ENCODE measurements at places on chromosomes 6 and 20.

DNA sequence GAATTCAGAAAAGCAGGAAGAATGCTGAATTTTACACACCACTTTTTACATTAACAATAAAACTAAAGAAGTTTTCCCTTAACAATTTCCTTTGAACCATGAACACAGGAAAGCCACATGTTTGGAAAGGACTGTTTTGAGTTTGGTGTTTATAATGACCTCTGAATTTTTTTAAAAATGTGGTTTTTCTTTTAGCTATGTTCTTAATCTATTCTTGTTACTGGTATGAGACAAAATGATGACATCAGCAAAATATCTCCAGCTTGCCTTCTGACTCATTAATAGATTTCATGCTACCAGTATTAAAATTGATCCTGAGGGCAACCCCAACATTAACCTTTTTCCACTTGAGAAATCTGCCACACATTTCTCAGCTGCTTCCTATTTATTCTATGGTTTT is 217.5 kb upstream of the THEMIS start:
- no peak for DNase-seq

- DNase-seq: no peak
These were observed 43.2 kb downstream of the LY86 start for GRCh38 chr6:6631534-6632276.

DNA sequence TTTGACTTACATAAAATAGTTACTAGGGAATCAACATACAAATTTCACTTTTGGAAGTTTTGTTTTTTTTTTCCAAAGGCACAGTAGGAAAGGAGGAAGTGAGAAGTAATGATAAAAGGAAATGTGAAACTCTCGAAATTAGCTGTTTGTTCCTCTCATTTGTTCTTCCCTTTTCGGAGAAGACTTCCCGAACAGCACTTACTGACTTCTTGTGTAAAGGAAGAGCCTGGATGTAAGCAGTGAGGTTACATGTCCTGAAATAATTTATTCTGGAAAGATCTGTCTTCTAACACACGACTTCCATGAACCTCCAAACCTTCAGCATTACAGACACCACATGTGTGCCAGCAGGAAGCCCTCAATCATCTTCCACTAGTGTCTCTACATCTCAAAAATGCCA is 59.1 kb downstream of the KIF16B start:
- no peak for DNase-seq

DNA sequence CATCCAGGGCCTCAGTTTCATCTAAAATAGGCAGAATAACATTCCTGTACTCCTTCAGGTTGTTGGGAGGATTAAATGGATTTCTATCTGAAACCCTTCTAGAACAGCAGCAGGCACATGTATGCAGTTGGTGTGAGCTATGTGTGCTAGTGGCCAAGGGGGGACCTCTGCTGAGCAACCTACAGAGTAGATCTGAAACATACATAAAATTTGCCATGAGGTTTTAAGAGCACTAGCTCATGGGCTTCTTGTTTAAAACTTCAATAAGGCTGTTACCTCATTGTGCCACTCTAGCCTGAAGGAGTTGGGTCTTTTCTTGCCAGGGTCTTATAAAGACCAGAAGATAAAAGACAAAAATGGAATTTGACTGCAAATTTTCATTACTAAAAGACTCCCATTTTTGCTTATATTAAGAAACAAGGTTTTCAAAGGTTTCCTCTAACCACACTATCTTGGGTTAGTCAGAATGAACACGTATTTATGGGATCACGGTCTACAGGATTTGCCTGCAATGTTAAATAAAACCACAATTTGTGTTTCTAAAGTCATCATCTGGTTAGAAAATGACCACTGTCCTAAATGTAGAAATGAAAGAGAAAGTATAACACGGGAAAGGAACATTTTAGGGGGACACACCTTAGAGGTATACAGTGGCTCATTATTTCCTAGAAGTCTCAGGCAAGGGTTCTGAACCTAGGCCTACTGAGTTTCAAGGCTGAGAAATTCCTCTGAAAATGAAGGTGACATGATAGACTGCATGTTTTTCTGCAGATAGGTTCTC is 144.9 kb upstream of the OLIG3 start:
- no peak for DNase-seq

DNA sequence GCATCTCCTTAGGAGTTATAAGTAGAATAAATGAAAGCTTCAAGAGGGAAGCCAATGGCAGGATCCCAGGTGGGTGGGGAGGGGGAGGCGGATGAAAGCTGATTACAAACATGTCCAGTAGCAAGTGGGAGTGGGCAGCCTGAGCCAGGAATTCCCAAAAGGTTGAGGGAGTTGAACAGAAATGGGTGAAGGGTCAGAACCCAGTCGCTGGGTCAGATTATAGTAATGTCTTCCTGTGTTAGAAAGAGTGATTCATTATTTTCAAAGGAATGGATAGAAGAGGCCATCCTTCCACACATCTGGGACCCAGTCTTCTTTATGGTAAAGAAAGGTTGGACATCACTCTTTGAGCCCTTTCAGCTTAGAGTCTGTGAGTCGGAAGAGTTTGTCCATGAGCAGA is 41.0 kb upstream of the FAM50B start:
- DNase-seq: no peak

DNA sequence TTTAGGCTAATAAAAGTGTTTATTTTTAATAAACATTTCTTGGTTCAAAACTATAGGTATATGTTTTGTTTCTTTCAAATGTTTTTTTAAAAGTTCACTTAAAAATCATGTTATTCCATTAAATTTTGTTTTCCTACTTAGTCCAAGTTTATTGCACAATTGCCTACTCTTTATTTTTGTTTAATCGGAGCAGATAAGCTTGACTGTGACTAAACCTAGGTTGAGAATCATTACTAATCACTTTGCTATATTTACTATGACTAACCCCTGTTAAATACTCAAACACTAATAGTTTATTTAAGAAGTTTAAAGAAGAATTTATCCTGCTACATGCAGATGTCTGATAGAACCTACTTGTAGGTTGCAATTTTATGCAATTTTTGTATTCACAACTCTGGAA is 18.8 kb downstream of the MAP3K4 start:
- DNase-seq: no peak

DNA sequence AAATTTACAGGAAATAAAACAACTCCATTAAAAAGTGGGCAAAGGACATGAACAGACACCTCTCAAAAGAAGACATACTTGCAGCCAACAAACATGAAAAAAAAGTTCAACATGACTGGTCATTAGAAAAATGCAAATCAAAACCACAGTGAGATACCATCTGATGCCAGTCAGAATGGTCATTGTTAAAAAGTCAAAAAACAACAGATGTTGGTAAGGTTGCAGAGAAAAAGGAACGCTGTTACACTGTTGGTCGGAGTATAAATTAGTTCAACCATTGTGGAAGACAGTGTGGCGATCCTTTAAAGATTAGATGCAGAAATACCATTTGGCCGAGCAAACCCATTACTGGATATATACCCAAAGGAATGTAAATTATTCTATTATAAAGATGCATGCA is 858.0 kb upstream of the FLRT3 start:
- DNase-seq: no peak

DNA sequence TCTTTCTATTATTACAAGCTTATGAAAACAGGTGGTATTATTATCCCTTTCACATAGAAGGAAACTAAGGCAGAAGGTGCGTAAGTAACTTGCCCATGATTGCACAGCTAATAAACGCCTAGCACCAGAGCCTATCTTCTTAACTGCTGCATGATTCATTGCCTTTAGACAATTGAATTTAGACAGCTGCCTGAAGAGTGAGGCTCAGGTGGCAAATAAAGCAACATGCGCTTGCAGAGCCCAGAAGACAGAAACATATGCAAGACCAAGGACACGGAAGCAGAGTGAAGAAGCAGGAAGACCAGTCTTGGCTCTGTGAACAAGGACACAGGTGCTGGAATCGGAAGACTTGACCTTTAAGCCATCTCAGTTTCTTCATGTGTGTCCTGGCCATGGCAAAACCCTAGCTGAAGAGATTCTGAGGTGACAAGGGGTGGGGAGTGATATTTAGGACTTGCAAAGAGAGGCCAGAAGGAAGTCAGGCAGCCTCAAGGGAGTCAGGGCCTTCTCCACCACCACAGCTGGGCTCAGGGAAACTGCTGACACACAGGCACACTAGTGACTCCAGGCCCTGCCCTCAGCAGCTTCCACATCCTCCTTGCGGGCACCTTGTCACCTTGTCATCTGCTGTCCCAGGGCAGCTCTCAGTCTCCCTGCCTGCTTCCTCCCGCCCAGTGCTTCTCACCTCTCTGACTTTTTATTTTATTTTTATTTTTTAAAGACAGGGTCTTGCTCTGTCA is 91.7 kb upstream of the SLC22A16 start:
- DNase-seq: no peak

DNA sequence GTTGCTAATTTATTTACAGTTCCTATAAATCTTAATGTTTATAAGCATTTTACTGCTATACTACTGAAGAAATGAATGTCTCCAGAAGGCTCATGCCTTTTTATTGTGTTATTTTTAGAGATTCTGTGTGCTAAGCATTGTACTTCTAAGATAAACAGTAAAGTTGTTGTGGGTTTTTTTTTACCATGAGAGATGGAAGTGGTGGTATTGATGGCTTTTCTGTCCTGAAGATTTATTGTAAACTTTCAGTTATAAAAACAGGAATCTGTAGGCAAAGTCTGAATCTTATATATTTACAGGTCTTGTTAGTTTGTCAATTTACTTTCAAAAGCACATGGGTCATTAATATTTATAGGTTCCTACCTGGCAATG is 246.9 kb downstream of the TMEM242 start:
- DNase-seq: no peak

DNA sequence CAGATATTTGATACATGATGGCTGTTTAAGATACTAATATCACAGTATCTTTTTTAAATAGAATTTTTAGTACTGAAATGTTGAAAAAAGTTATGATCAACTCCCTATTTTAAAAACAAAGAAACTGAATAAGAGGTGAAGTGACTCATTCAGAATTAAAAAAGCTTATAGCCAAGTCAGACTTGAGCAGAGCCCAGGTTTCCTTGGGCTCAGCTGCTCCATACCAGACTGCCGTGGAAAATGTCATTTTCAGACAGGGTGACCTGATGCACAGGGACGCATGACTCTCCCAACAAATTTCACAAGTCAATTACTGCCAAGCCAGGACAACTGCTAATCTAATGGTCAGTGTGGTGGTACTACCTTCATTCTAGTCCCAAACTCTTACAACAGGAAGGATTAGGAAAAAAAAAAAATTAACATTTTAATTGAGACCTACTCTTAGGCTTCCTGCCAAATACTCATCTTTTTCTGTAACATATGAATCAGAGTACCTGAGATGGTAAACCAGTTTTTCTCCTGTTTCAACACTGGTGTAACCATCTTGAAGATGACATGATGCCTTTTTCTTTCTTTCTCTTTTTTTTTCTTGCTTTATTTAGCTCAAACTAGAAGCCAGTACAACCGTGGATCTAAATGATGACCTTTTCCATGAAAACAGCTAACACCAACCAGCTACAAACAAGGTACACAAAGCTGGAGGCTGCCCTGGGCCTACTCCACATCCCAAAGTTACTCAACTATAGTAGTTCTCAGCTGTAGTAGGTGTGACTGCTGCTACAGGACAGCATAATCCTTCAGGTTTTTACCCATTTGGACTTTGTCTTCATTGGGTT is 30.5 kb downstream of the SLC22A23 start:
- no peak for DNase-seq

- DNase-seq: no peak
These were observed 110.7 kb upstream of the SMLR1 start for GRCh38 chr6:130716466-130716865.

DNA sequence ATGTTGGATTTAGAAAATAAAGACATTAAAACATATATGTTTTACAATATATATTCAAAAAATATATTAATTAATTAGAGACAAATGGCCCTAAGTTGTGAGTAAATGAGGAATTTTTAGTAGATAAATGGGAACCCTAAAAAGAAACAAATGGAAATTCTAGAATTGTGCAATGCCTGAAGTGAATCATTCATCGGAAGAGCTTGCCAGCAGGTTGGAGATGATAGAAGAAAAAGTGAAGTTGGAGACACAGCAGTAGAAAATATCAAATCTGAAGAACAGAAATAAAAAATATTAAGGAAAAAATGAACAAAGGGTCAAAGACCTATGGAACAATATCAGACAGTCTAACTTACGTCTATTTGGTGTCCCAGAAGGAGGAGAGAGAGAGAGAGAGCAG is 109.4 kb upstream of the NEDD9 start:
- no peak for DNase-seq

DNA sequence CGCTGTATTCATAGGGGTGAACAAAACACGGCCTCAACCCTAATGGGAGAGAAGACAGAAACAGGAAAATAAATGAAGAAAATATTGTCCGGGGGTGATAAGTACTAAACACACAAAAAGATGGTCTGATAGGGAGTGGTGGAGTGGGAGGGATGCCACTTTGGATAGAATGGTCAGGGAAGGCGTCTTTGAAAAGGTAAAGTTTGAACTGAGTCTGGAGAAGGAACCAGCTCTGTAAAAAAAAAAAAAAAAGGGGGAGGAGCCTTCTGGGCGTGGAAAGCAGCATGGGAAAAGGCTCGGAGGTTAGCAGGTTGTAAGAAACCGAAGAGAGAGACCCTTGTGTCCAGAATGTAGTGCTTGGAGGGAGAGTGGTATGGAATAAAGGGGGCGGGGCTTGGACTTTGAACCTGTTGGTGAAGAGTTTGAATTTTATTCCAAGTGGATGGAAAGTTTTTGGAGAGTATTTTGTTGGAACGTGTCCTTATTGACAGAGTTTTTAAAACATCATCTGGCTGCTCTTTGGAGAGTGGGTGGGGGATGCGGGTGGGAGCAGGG is 1.8 kb downstream of the CHMP4B start:
- no peak for DNase-seq

GRCh38 chr6:31903957-31904356 is 2.1 kb upstream of the ZBTB12 start:
- no peak for DNase-seq

- DNase-seq: no peak
These were observed 58.2 kb upstream of the GJE1 start for GRCh38 chr6:142074516-142074915.

GRCh38 chr6:39357998-39358686 is 35.6 kb upstream of the KCNK16 start:
- no peak for DNase-seq

DNA sequence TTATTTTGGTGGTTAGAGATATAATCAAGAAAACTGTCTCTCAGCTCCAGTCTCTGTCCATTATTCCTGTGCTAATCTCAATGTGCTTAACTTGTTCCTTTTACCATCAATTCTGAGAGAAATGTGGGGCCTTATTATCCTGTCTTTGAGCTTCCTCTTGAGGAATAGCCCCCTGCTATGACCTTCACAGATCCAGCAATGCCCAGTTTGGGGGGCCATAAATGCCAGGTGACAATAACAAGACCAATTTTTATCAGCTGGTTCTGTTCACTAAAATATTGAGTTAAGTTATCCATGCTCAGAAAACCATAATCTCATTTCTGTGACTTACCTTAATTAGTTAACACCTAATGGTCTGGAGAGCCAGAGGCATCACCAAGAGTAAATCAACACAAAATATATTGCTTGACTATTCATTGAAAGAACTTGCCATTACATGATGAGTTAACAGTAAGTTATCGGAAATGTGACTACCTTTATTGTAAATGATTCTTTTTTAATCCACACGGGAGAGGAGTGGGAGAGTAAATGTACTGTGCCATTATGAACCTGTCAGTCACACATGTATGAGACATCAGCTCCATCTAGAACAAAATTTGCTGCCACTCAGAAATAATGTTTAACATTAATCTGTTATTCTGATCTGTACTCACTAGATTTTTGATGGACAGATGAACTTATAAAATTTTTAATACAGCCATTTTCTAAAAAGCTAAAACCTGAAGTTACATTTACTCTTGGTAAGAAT is 149.7 kb downstream of the ID4 start:
- no peak for DNase-seq

GRCh38 chr20:47137231-47137870 is 219.1 kb downstream of the ZMYND8 start:
- no peak for DNase-seq

All from activated CD4-positive, alpha-beta T cell treated with anti-CD3 and anti-CD28 coated beads, Interleukin-2, amount 50 U/mL, for 24 hours (primary cell).